ENCODE measurements at places on chromosomes 6 and 20.

DNA sequence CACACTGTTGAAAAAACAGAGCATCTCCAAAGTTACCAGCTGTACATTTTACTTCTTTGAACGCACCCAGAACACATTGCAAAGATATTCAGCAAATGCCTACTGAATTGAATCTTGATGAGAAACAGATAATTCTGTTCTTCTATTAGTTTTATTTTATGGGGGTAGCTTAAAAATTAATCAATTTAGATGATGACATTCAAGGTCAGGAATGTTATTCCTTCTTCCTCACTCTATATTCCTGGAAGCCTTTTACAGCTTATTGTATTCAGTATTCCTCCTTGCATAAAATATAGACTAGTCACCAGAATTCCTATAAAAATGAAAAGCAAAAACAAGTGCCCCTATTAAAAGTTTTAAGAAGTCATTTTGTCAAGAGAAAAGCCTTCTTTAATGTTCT is 21.4 kb upstream of the GMDS start:
- H3K4me1 ChIP-seq = no peaks in the 10 kb centered on the region
- H3K27ac ChIP-seq = no peak overlapping the region
- no peak for DNase-seq

- DNase-seq = no peak
- H3K4me1 ChIP-seq = peaks cover 60% of the 10 kb centered on the region
- H3K27ac ChIP-seq = no peak overlapping the region
- no peaks in the 10 kb centered on the region for H3K36me3 ChIP-seq
- peak overlapping the region; percentile 48 for H3K4me3 ChIP-seq
Measured at GRCh38 chr6:129500958-129501739, 208.8 kb downstream of the ARHGAP18 start.

- DNase-seq = no peak
- H3K4me3 ChIP-seq = no peak overlapping the region
- H3K27me3 ChIP-seq = peaks cover 4% of the 10 kb centered on the region
- no peaks in the 10 kb centered on the region for H3K36me3 ChIP-seq
- no peak overlapping the region for H3K27ac ChIP-seq
Measured at GRCh38 chr6:167506443-167507301, 181.8 kb downstream of the TTLL2 start.

- H3K4me1 ChIP-seq = no peaks in the 10 kb centered on the region
- no peak overlapping the region for H3K27ac ChIP-seq
- H3K36me3 ChIP-seq = no peaks in the 10 kb centered on the region
- no peak overlapping the region for H3K4me3 ChIP-seq
- no peak for DNase-seq
Measured at GRCh38 chr20:24674921-24675605, 205.6 kb downstream of the SYNDIG1 start.

DNA sequence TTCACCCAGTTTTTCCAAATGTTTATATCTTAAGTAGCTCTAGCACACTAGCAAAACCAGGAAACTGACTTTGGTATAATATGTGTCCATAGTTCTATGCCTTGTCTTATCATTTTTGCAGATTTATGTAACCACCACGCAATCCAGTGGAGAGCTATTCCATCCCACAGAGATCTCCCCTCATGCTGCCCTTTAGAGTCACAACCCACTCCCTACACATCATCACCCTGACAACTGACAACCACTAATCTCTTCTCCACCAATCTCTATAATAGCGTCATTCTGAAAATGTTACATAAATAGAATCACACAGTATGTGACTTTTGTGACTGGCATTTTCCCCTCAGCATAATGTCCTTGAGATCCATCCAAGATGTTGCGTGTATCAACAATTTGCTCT is 29.1 kb downstream of the HLA-DRB5 start:
- H3K4me3 ChIP-seq = no peak overlapping the region
- H3K4me1 ChIP-seq = peaks cover 5% of the 10 kb centered on the region
- no peak for DNase-seq
- peaks cover 20% of the 10 kb centered on the region for H3K27me3 ChIP-seq

DNA sequence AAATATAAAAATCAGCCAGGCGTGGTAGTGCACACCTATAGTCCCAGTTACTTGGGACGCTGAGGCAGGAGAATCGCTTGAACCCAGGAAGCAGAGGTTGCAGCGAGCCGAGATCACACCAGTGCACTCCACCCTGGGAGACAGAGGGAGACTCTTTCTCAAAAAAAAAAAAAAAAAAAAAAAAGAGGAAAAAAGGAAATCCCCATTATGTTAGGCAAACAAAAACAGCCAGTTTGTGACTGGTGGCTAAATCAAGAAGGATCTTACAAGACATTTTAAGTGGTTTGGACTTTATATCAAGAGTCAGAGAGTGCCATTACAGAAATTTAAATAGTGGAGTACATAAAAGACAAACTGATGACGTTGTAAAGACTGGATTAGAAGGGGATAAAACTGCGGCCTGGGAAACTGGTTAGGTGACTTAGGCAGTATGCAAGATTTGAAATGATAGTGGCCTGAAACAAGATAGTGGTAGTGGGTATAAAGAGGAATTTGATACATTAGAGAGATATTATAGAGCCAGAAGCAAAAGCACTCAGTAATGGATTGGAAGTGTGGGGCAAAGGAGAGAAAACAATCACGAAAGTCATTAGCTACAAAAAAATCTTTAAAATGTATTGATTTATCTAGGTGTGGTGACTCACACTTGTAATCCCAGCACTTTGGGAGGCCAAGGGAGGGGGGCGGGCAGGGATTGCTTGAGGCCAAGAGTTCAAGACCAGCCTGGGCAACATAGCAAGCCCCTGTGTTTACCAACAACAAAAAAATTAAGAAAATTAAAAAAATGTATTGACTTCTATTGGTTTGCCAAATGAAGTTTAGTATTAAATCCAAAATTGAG is 1.7 kb upstream of the MYO6 start:
- H3K27me3 ChIP-seq = peaks cover 56% of the 10 kb centered on the region
- H3K4me1 ChIP-seq = no peaks in the 10 kb centered on the region
- H3K36me3 ChIP-seq = no peaks in the 10 kb centered on the region
- peak overlapping the region; percentile 31 for H3K4me3 ChIP-seq
- H3K27ac ChIP-seq = no peak overlapping the region
- no peak for DNase-seq

- H3K27me3 ChIP-seq = peaks cover 32% of the 10 kb centered on the region
- peak overlapping the region; percentile 36 for H3K27ac ChIP-seq
- H3K4me1 ChIP-seq = peaks cover 46% of the 10 kb centered on the region
Measured at GRCh38 chr6:52161689-52162438, 24.3 kb upstream of the IL17A start.

DNA sequence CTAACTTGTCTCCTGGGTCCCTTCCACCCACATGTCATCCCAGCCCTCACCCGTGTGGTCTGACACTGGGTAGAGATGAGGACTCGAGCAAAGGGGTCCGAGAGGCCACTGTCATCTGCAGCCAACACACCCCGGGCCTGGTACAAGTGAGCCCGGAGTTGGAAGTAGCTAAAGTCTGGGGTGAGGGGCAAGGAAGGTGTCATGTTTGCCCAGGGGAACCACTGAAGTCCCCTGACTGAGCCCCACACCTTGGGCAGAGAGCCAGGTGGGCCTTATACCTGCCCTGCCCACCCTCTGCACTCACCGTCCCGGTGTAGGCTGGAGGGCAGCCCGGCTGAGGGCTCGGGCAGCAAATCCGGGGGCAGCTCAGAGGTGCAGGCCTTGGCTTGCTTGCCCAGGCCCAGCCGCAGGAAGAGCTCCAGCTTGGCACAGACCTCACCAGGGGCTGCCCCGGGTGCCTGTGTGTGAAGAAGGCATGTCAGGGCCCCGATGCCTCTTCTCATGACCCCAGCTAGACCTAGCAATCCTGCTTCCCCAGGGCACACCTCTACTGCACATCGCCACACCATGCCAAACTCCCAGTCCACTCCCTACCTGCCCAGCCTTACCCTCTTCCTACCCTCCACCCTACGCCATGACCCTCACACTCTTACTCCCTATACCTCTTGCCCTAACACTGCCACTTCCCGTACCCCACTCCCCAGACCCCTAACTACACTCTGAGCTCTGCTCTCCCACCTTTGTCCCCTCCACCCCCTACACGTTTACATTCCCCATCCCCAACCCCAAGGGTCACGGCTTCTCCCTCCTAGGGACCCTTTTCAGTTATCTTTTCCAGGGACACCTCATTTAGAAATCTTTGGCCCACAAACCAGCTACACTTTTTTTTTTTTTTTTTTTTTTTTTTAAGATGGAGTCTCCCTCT is 31.7 kb upstream of the SPAG4 start:
- no peak overlapping the region for H3K27ac ChIP-seq
- H3K27me3 ChIP-seq = peaks cover 3% of the 10 kb centered on the region
- DNase-seq = no peak

Measured in activated T-helper 1 cell treated with anti-CD3 and anti-CD28 coated beads, Interleukin-12 subunit alpha, Interleukin-12 subunit beta, Interleukin-2, Interleukin-4 antibody, amounts not matched to agents 30 ng/mL and 10 ng/mL and 1 ng/mL, durations not matched to agents 14 hours and 24 hours and 36 hours (primary cell).